Mucosa of gallbladder (tissue), 1 donor: ENCODE measurements at places on chromosomes 2 and 18.
A peak's percentile ranks its signal among the peaks of the same experiment; 100 is the strongest.

DNA sequence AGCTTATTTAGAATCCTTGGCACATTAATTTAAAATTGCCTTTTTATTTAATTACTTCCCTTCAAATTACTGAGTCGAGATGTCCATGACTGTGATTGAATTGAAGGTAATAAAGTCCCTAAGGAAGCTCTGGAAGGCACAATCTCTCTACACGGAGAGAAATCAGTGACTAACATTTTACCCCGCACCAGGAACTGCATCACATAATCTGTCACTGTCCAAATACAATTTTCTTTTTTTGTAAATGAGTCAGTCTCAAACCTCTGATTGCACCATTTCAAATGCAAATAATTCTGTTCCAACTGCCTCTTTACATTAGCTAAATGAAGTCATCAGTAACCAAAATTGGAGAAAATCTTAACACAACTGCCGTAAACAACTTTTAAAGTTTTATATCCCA, 311.9 kb downstream of the CCDC178 start:
- no peak for DNase-seq

- no peak for DNase-seq
Measured at GRCh38 chr2:203761121-203761520, 54.7 kb downstream of the CD28 start.

DNA sequence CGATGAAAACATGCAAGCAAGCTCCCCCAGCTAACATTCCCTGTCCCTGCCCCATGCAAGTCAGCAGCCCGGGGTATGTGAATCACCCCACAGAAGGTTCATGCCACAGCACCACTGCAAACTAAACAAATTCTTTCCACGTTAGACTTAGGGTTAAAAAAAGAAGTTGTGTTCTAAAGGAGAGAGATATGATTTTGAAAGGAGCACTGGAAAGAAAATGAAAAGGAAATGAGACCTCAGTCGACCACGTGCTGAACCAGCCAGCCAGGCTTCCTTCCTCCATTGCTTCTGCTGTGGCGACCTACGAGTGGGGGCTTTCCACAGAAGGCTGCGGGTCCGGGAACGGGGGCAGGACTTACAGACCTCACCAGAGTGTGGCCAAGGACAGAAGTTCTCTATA, 52.0 kb downstream of the ARL4C start:
- peak; percentile 39 for DNase-seq

DNA sequence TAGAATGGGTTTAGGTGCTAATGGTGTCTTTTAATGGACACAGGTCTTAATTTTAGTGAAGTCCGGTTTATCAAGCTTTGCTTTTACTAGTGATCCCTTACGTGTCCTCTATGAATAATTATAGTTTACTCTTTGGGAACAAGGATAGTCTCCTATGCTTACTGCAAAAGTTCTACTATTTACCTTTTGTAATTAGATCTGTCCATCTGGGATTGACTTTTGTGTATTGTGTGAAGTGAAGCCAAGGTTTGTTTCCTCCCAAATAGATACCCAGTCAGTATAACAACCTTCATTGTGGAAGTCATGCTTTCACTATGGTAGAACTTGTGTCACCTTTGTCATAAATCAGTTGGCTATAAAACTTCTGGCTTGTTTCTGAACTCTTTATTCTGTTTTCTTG, 740.9 kb upstream of the CRIM1 start:
- no peak for DNase-seq

DNA sequence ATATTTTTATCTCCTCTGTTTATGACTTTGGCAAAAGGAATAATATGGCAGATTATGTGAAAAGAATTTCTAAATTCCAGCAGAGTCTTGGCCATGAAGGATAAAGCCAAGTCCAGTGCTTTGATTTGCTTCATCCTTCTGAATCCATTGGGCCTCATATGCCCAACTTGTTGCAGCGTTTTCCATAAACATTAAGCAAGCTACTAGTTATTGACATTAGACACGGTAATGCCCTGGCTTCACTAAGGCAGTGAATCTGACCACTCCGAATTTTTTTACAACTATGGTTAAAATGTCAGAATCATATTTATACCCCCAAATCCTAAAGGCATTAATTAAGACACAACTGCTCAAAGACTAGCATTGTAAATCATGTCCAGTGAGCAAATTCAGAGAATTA, 79.8 kb downstream of the MAPRE2 start:
- no peak for DNase-seq

GRCh38 chr2:106695919-106696318, 190.0 kb downstream of the ST6GAL2 start:
- DNase-seq: no peak

DNA sequence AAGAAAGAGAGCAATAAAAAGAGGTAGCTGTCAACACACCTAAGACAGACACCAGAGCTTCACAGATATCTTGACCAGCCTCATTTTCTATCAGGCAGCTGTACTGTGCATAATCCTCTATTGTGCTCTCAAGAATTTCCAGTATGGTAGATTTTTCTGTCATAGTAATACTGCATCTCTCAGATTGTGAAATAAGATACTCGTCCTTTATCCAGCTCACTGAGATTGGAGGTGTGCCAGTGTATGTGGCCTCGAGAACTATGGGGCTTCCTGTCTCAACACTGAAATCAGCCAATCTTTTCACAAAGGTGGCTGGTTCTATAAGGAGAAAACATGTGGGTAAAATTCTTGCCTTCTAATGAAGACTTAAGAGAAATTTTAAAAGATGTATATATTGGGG, 88.9 kb downstream of the TTN start:
- no peak for DNase-seq

GRCh38 chr2:73987109-73987947, 2.6 kb downstream of the TET3 start:
- DNase-seq: peak; percentile 43

DNA sequence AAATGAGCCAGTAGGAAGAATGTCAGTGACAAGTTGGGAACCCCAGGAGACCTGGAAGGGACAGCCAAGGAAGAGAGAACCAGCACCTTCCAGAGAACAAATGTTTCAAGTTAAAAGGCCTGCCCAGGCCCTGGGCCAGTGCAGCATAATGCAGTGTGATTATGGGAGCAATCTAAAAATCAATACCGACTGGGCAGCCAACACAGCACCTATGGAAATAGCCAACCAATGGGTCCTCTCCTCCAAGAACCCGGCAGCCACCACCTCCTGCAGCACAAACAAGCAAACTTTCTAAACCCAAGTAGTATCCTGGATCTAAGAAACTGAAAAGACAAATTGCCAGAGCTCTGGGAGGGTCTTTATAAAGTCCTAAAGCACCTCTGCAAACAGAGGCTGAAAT, 71.7 kb downstream of the CLHC1 start:
- DNase-seq: peak; percentile 69

GRCh38 chr2:190763901-190764514, 115.1 kb downstream of the NAB1 start:
- DNase-seq: no peak

DNA sequence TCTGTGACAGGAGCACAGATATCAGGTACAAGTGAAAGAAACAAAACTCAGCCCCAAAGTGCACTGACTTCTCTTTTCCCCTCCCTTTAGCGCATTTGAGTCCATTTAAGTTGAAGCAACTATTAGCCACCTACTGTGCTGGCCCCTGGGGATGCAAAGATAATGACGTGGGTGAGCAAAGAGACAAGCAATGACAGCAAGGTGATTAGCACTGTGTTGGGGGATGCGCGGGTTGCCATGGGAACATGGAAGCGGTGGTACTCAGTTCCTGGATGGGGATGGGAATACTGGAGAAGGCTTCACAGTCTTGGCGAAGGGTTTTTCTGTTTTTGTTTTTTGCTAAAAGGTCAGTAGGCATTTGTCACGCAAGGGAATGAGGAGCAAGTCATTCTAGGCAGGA, 205.8 kb downstream of the LDLRAD4 start:
- no peak for DNase-seq

GRCh38 chr18:13159579-13159978, 59.0 kb upstream of the LDLRAD4 start:
- no peak for DNase-seq

- no peak for DNase-seq
Measured at GRCh38 chr2:212958757-212959295, 192.6 kb downstream of the IKZF2 start.

DNA sequence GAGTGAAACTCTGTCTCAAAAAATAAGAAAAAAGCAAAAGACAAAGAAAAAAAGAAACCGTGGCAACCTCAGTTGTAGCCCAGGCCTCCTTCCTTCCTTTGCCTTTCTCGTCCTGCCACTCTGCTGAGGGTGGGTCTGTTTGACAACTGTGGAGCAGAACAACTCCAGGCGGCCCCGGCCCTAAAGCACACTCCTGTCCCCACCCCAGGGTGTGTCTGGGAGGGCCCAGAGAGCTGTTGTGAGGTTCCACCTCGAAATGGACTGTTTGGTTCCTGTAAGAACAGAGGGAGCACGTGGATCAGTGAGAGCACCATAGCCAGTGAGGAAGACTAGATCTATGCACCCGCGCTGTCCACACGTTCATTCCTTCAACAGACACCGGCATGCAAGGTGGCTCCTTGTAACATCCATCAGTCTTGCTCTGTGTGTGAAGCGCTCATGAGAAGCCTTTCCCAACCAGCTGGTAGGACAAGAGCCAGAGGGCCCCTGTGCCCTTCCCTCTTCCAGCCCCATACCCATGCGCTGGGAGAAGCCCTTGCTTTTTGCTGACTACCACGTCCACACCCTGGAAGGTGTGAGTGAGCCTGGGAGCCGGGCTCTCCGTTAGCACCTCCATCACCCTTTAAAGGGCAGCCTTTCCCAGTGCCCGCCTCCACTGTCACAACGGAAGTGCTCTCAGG, 61.6 kb downstream of the SOWAHC start:
- DNase-seq: peak; percentile 34

- no peak for DNase-seq
Measured at GRCh38 chr2:40528564-40528963, 76.7 kb upstream of the SLC8A1 start.

- no peak for DNase-seq
Measured at GRCh38 chr18:75827751-75828287, 400.3 kb upstream of the SMIM21 start.

DNA sequence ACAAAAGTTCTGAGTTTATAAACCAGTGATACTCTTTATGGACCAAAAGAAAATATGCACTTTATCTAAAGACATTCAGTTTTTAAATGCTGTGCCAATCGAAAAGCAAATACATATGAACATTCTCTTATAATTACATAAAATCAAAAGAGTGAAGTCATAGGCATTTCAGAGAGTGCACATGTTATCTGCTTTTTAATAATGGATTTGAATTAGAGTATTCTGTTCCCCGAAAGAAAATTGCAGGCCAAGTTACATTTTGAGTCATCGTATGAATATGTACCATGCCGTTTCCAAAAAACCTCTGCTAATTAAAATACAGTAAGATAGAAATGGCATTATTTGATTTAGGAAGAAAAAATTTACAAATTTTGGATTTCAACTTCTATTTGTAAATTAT, 565.7 kb downstream of the ZEB2 start:
- DNase-seq: no peak

- DNase-seq: no peak
Measured at GRCh38 chr2:236001854-236002253, 166.3 kb downstream of the GBX2 start.

GRCh38 chr18:49009661-49010060, 58.9 kb upstream of the SMAD7 start:
- DNase-seq: no peak

DNA sequence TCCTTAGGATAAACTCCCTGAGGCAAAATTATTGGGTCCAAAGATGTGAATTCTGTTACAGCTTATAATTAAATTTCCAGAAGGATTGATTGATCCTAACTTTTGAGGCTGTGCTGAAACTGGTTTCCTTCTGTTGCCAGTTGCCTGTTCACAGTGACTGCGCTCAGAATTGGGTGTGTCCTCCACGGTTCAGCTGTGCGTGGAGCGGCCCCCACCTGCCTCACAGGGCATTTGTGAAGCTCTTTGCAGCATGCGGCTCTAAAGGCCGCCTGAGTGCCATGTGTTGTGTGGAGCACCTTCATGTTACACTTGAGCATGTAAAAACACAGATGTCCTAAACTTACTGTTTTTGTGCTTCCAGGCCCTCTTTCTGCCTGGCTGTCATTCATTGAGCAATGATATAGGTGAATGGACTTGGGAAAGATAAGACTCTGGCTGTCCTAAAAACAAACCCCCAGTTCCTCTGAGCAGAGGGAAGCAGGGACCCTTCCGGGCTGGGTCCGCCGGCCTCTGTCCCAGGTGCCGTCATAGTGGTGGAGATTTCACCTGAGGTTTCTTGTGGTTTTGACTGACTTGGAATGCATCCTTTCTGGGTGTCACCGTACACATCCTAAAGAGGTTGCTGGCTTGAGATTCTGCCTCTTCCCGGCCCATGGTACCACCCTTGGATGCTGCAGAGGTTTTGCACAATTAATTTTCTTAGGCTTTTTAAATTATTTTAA, 173.6 kb downstream of the LDLRAD4 start:
- DNase-seq: no peak

- DNase-seq: no peak
Measured at GRCh38 chr2:7887441-7887840, 794.4 kb upstream of the ID2 start.

DNA sequence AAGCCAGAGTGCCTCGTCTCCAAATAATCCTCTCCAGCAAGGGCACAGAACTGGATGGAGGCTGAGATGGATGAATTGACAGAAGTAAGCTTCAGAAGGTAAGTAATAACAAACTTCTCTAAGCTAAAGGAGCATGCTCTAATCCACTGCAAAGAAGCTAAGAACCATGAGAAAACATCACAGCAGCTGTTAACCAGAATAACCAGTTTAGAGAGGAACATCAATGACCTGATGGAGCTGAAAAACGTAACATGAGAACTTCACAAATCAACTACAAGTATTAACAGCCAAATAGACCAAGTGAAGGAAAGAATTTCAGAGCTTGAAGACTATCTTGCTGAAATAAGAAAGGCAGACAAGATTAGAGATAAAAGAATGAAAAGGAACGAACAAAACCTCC, 32.3 kb downstream of the WDPCP start:
- no peak for DNase-seq

- DNase-seq: no peak
Measured at GRCh38 chr18:24214913-24215312, 76.1 kb downstream of the CABYR start.

DNA sequence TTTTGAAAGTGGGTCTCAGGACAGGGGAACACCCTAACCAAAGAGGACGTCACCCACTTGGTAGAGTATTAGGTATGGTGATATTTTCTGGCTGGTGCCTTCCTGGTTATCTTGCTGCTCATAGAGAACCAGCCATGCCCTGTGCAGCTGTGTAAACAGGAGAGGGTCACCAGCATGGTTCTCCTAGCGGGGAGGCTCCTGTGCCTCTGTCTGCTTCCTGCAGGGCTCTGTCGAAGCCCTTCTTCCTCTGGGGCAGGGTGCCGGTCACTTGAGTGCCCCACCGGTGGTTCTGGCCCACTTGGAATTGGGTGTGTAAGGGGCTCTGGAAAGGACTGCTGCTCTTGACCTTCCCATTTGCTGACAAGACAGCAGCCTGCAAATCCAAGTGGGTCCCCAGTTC, 131.6 kb upstream of the MSH6 start:
- no peak for DNase-seq

- no peak for DNase-seq
Measured at GRCh38 chr2:29650631-29651097, 270.7 kb downstream of the ALK start.
